Fibroblast of skin of right biceps (primary cell): ENCODE measurements at places on chromosomes 1 and 21.

- DNase-seq = no peak
Observed at GRCh38 chr1:113031171-113031933, 41.6 kb upstream of the LRIG2 start.

DNA sequence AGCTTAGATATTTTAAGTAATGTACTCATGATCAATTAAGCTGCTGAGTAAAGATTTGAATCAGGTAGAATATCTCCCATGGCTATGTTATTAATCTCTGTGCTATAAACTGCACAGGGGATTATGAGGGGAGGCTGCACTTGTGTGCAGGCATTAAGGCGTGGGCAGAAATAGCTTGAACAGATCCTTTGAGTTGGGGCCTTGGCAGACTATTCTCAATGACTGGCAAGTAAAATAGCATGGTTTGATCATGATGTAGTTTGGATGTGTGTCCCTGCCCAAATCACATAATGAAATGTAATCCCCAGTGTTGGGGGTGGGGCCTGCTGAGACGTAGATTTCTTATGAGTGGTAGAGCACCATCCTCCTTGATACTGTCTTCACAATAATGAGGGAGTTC is 220.3 kb downstream of the PLPP3 start:
- no peak for DNase-seq

GRCh38 chr21:35451276-35451675 is 402.2 kb upstream of the RUNX1 start:
- no peak for DNase-seq

GRCh38 chr1:227437495-227438008 is 119.3 kb upstream of the CDC42BPA start:
- DNase-seq = peak; percentile 63

- DNase-seq = no peak
Observed at GRCh38 chr21:31193761-31194160, 150.3 kb downstream of the TIAM1 start.

DNA sequence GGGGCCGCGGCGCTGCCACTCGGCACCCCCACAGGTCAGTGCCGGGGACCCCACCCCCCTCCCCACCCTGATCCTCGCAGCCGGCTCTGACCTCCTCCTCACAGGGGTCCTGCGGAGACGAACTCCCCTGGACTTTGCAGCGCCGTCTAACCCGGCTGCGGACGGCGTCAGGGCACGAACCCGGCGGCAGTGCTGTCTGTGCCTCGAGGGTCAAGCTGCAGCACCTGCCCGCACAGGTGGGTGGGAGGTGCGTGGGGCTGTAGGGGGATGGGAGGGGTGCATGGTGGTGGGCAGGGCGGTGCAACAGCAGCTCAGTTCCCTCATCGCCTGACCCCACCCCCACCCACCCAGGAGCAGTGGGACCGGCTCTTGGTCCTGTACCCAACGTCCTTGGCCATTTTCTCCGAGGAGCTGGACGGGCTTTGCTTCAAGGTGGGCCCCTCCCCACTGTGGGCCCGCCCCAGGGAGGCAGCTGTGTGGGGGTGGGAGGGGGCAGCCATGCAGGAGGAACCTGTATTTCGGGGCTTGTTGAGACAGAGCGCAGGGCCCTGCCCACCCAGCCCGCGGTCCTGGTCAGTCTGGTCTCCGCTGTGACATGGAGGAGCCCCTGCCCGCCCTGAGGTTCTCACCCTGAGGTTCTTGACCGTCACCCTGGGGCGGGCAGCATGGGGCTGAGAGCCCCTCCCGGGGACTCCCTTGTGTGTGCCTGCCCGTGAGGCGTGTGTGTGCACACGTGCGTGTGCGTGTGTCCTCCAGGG is 4.9 kb downstream of the PLEKHN1 start:
- DNase-seq = no peak

DNA sequence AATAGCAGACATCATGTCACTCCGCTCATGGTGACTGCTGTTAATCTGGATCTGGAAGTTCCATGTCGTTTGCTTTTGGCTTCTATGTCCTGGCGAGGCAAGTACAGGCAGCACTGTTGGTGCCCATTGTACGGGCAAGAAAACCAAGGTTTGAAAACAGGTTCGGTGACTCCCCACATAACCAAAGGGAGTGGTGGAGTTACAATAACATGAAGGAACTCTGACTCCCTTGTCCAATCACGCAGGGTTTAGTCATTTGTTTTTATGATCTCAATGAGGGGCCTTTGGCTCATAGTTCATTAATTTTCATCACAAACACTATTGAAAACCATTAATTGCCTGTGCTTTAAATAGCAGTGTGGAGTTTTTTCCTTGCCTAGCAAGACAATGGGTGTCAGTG is 82.9 kb upstream of the SSX2IP start:
- DNase-seq = no peak

GRCh38 chr1:179091691-179092165 is 9.9 kb downstream of the TOR3A start:
- DNase-seq = peak; percentile 30

- no peak for DNase-seq
Observed at GRCh38 chr1:172704001-172704400, 45.1 kb downstream of the FASLG start.

- DNase-seq = no peak
Observed at GRCh38 chr21:39908265-39908923, 41.2 kb downstream of the PCP4 start.

DNA sequence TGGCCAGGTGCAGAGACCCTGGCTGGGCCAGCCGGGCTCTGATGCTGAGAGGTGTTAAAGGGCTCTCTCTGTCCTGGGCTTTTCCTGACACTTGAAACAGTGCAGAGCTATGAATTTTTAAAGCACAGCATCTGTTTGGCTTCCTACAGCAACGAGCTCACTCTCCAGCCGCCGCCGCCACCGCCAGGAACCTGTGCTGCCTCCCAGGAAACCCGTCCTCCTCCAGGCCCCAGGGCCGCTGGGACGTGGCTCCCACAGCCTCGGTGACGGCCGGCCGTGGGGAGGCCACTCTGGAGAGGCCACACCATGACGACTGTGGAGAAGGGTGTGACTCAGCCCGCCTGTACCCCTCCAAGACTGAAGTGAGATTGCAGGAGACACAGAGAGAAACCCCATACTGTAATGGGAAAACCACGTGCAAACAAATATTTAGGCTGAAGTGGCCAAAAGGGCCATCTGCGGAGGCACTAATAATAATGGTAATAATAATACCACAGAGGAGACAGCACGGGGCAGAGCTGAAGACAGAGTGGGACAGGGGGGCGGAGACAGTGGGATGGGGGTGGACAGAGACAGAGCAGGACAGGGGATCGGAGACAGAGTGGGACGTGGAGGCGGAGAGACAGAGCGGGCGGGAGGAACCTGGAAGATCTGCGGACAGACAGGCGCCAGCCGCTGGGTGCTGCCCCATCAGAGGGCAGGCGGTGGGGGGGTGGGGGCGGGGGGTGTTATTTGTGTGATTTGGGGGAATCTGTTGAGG is 139.2 kb downstream of the CASZ1 start:
- DNase-seq = no peak

GRCh38 chr1:28642056-28642846 is 616 bp downstream of the TAF12 start:
- DNase-seq = peak; percentile 12

- DNase-seq = no peak
Observed at GRCh38 chr1:32198237-32199042, 2.0 kb upstream of the CCDC28B start.

- DNase-seq = no peak
Observed at GRCh38 chr1:221712776-221713431, 29.0 kb downstream of the DUSP10 start.

GRCh38 chr1:110425612-110426152 is 18.2 kb upstream of the LAMTOR5 start:
- no peak for DNase-seq

- DNase-seq = no peak
Observed at GRCh38 chr1:45854724-45855123, 51.3 kb downstream of the MAST2 start.

- DNase-seq = no peak
Observed at GRCh38 chr1:11365744-11366387, 92.9 kb downstream of the UBIAD1 start.

GRCh38 chr1:210747890-210748289 is 386.1 kb downstream of the KCNH1 start:
- no peak for DNase-seq

DNA sequence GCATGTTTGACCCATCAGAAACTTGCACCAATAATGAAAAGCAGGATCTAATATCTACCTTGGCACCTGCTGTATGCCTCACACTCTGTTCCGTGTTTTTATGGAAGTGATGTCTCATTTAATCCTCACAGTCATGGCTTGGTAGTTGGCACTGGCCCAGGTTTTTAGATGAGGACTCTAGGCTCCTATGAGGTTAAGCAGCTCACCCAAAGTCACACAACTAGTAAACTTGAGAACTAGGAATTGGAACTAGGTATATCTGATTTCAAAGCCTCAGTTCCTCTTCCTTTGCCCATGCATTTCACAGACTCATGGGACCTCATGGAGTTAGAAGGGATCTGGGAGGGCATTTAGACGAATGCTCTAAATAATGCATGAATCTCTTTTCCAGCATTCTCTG is 21.3 kb upstream of the TARBP1 start:
- peak; percentile 55 for DNase-seq

- peak; percentile 11 for DNase-seq
Observed at GRCh38 chr1:204075139-204075521, 2.2 kb downstream of the SOX13 start.

GRCh38 chr1:11067716-11068599 is 8.1 kb upstream of the SRM start:
- no peak for DNase-seq
